ENCODE measurements at places on chromosomes 7 and 10.
A peak's percentile ranks its signal among the peaks of the same experiment; 100 is the strongest.

DNA sequence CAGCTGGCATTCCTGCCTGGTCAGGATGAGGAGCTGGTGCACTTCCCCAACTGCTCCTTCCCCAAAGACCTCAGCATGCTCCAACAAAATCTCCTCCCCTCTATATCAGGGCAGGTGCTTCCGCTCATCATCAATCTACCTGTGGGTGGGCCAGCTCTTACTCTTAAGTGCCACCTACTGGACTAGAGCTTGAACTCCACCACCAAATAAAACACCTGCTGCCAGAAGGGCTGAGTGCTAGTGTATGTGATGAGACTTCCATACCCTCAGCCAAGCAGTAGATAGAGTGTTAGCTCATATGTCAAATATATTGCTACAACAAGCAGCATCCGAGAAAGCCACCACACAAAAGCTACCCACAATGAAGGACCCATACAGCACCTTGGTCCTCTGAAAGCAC lies 264.3 kb downstream of the RNLS start:
- DNase-seq = no peak

DNA sequence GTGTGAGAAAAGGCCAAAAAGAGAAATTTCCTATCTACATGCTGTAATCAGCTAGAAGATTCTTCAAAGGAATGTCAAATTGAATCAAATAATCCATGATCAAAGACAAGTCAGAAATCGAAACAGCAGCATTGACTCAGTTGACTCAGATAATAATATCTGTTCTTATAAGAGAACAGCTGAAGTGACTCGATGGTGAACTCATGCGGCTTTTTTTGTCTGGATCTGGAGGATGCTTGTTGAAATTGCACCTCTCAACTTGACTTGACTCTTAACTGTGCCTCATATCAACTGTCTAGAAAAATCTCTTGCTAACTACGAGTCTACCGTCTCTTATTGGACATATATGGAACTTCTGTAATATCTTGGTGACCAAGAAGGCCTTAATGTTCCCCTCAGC lies 599.5 kb downstream of the PHTF2 start:
- DNase-seq = no peak

DNA sequence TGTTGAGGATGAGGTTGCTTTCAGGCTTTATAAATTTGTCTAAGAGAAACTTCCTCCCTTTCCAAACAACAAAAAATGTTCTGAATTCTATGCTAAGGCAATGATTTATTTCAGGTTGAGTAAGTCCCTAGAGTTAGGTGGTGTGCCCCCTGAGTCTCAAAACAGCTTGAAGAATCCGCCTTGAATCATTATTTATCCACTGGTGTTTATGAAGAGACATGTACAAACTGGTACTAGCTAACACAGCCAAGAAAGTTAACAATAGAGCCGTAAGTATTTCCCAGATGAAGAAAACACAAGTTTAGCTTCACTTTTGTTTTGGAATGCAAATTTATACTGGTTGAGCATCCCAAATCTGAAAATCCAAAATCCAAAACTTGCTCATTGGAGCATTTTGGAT lies 66.2 kb upstream of the SRPK2 start:
- no peak for DNase-seq

GRCh38 chr7:28758186-28758585 lies 199.9 kb downstream of the TRIL start:
- DNase-seq = no peak

DNA sequence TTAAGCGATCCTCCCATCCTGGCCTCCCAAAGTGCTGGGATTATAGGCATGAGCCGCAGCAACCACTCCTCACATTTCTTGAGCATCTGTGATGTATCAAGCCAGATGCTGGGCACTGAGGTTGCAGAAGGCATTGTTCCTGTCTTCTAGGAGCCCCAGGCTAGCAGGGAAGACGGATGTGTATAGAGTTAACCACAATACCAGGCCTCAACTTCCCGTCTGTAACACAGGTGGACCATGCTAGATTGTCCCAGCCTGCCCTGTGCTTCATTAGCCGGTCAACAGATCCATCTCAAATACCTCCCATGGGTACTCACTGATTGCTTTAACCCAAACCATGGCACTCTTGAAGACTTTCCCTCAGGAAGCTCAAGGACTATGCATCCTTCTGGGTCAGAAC lies 1.8 kb upstream of the CLDN4 start:
- DNase-seq = no peak

GRCh38 chr7:144414815-144415214 lies 11.3 kb upstream of the NOBOX start:
- no peak for DNase-seq

GRCh38 chr7:108165723-108166122 lies 35.6 kb upstream of the LAMB4 start:
- DNase-seq = no peak

DNA sequence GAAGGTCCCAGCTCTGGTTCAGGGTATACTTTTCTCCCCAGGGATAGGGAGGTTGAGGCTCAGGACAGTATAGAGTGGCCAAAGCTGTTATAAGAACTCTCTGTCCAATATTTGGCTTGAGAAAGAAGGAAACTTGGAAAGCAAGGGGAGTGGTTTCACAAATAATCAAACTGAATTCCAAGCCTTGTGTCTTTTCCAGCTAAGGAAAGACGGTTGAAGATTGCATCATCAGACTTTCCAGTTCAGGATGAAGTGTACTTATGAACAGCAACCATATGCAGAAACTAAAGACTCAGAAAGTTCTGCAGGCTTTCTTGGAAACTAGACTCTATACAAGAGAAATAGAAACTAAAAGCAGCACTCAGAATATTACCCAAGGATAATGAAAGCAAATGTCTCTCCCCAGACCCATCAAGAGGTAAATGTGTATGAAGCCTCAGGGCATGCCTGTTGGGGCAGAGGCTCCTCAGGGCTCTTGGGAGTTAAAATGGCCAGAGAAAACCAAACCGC lies 46.4 kb downstream of the RAMP3 start:
- DNase-seq = no peak

DNA sequence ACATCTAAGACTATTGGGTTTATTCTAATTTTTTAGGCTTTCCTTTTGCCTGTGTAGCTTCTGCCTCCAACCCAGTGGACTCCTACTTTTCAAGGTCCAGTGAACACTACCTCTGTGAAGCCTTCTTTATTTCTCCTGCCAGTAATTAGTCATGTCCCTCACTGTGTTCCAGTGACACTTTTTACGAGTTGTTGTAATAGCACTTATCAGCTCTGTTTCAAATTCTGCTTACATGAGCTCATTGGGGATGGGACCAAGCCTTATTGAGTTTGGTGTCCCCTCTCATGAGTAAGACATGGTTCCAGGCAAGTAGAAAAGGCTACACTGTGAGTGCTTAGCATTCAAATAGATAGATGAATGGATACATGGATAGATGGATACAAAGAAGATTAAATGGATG lies 184.6 kb downstream of the HIBADH start:
- DNase-seq = no peak

GRCh38 chr7:65722361-65722792 lies 150.5 kb upstream of the VKORC1L1 start:
- peak; percentile 12 for DNase-seq

GRCh38 chr7:44568771-44569560 lies 4.7 kb downstream of the DDX56 start:
- no peak for DNase-seq

GRCh38 chr7:97020996-97021746 lies 3.5 kb downstream of the DLX5 start:
- DNase-seq = no peak

GRCh38 chr7:50359995-50360925 lies 55.7 kb downstream of the IKZF1 start:
- no peak for DNase-seq

GRCh38 chr10:34727595-34728033 lies 87.5 kb downstream of the PARD3 start:
- DNase-seq = no peak

GRCh38 chr7:22550514-22551030 lies 50.6 kb upstream of the STEAP1B start:
- DNase-seq = no peak

DNA sequence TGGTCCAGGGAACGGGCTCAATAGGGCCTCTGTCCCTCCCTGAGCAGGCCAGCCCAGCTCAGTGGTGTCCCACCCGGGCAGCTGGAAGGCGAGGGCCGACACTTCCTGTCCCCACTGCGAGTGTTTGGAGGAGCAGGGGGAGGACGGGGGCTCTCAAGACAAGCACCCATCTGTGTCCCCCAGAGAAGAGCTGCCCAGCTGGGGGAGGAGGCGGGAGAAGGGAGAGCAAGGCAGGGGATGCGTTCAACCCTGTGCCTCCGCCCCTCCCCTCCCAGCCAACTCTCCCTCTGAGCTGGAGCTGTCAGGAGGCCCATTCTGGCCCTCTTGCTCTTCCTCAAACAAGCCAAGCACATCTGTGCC lies 35.7 kb downstream of the ZCCHC24 start:
- DNase-seq = no peak

GRCh38 chr7:81267508-81267907 lies 348.7 kb upstream of the SEMA3C start:
- no peak for DNase-seq

- no peak for DNase-seq
These were observed 51.1 kb downstream of the CPEB3 start for GRCh38 chr10:92239600-92240288.

- no peak for DNase-seq
These were observed 116.6 kb upstream of the SFMBT2 start for GRCh38 chr10:7527468-7527867.

GRCh38 chr7:26989897-26990670 lies 105.7 kb downstream of the HOXA1 start:
- no peak for DNase-seq

DNA sequence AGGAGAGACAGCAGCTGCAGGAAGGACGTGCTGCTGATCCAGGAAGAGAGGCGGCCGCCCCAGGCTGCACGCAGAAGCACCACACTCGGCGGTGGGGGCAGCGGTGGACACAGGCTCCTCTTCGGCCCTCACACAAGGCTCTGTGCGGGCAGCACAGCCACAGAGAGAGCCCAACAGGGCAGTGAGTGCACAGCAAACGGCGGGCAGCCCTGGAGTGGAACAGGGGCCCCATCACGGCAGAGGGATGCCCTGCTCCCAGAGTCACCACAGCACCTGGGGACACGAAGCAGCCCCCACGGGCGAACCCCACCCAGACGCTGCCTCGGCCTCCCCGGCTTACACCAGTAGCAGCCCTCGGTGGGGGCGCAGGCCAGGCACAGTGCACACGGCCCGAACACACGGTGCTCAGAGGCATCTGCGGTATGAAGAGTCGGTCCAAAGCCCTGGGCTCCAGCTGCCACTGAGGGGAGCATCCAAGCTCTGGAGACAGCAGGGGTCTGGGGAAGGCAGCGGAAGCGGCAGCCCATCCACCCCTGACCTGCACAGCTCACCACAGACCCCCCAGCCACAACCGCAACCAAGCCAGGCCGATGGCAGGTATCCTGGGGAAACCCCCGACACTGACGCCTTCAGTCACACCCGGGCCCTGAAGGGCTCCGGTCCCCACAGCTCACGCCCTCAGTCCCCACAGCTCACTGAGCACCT lies 16.8 kb downstream of the NUDT1 start:
- no peak for DNase-seq

DNA sequence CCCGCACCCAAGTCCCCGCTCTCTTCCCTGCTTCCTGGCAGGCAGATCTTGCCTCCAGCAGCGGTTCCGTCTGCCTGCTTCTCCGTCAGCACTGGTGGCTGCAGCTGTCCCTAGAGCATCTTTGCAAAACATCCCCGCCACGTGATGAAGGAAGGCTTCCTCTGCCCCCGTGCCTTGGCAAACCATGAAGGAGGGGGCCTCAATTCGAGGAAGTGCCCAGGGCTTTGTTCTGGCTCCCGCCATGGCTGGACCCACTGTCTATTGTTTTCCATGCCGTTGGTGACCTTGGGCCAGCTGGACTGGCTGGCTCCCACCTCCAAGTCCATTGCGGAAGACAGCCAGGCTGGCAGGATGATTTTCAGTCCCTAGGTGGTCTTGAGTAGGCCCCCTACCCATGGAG lies 13.2 kb upstream of the AQP1 start:
- DNase-seq = no peak

DNA sequence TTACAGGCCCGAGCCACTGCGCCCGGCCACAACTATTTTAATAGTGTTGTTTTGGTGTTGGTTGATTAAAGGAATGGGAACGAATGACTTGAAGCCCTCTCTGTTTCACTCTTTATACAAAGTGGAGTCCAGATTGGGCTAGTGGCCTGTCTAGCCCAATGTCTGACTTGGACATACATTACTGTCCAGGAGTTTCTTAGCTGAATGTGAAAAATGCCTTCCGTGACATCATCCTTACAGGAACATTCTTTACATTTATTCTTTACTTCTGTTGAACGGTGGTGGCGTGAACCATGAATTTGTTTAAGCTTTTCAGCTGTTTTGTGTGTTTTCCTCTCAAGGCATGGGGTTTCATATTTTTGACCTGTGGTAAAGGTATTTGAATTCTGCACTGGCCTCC lies 67.9 kb downstream of the DAGLB start:
- DNase-seq = no peak

DNA sequence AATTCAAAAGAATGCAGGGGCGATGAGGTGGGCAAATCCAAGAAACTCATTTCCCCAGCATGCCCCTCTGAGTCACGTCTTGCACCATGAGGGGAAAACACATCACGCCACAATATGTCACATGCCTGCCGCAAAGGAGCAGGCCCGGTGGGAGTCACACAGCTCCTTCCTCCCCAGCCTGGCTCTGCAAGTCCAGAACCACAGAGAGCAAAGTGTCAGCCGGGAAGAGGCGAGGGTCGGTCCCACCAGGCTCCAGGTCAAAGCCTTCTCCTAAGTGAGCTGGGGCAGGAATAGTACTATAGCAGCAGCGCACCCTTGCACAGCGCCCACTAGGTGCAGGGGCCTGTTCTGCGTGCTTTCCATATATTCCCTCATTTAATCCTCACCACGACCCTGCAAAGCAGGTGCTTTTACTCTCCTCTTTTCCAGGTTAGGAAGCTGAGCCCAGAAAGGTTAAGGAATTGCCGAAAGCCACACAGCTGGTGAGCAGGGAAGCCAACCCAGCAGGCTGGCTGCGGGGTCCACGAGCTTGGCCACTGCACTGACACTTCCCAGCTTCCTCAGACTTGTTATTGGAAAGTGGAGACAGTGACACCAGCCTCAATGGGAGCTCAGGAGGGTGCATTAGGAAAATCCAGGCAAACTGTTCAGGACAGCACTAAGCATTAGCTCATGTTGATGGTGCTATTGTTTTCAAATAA lies 94.0 kb upstream of the ZMIZ1 start:
- peak; percentile 89 for DNase-seq

DNA sequence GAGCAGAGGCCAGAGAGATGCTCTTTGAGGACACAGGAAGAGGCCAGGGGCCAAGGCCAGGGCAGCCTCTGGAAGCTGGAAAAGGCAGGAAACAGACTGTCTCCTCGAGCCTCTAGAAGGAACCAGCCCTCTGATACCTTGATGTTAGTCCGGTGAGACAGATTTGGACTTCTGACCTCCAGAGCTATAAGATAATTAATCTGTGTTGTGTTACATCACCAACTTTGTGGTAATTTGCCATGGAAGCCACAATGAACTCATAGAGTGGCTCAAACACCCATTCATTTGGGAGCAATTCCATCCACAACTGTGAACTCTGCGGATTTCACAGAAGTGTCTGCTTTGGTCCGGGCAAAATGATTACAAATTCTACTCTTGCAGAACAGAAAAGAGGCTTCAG lies 48.7 kb downstream of the OAT start:
- no peak for DNase-seq

GRCh38 chr7:134780166-134780828 lies 863 bp downstream of the CALD1 start:
- DNase-seq = no peak

GRCh38 chr7:100804681-100805431 lies 22.5 kb downstream of the EPHB4 start:
- no peak for DNase-seq

- DNase-seq = no peak
These were observed 71.9 kb downstream of the MKI67 start for GRCh38 chr10:128054163-128054970.
